Activated CD8-positive, alpha-beta memory T cell treated with anti-CD3 and anti-CD28 coated beads for 36 hours (primary cell): ENCODE measurements at places on chromosomes 6 and 20. TPM values are rescaled to one million over a fixed set of nuclear protein-coding genes. Genes with fewer than 3 reads are reported as not detected.

The KHDC1L gene
- total RNA-seq, result not detected

The GABRR1 gene
- total RNA-seq, result not detected

The RGS17 gene
- total RNA-seq, result not detected

The BCLAF1 gene
- total RNA-seq, result 233 TPM

The BACH2 gene
- 52.1 TPM for total RNA-seq

The TBXT gene
- not detected for total RNA-seq

The TRAPPC3L gene
- not detected for total RNA-seq

The RPS6KA2 gene
- 7.0 TPM for total RNA-seq

The SLC17A1 gene
- total RNA-seq, result not detected

The TRIM15 gene
- not detected for total RNA-seq

The LRFN2 gene
- not detected for total RNA-seq

The TRPC4AP gene
- 48.2 TPM for total RNA-seq

The ADGRG6 gene
- total RNA-seq, result 0.67 TPM

The PNPLA1 gene
- total RNA-seq, result not detected

The MEI4 gene
- not detected for total RNA-seq

The KCNK5 gene
- total RNA-seq, result 32.0 TPM

The OOEP gene
- 0.42 TPM for total RNA-seq

The DCDC2 gene
- not detected for total RNA-seq

The TFB1M gene
- total RNA-seq, result 45.0 TPM

The RPRD1B gene
- total RNA-seq, result 36.5 TPM

The CTAGE9 gene
- not detected for total RNA-seq

The CLVS2 gene
- not detected for total RNA-seq
